ENCODE measurements at places on chromosomes 7 and 10.

- no peak for DNase-seq
These were observed 58.2 kb upstream of the ZRANB1 start for GRCh38 chr10:124883510-124884321.

- DNase-seq: no peak
These were observed 195.1 kb downstream of the INHBA start for GRCh38 chr7:41507686-41508268.

GRCh38 chr10:133292919-133293809 is 15.5 kb downstream of the TUBGCP2 start:
- DNase-seq: peak; percentile 98

- DNase-seq: no peak
These were observed 245.9 kb downstream of the SKAP2 start for GRCh38 chr7:26618449-26618848.

DNA sequence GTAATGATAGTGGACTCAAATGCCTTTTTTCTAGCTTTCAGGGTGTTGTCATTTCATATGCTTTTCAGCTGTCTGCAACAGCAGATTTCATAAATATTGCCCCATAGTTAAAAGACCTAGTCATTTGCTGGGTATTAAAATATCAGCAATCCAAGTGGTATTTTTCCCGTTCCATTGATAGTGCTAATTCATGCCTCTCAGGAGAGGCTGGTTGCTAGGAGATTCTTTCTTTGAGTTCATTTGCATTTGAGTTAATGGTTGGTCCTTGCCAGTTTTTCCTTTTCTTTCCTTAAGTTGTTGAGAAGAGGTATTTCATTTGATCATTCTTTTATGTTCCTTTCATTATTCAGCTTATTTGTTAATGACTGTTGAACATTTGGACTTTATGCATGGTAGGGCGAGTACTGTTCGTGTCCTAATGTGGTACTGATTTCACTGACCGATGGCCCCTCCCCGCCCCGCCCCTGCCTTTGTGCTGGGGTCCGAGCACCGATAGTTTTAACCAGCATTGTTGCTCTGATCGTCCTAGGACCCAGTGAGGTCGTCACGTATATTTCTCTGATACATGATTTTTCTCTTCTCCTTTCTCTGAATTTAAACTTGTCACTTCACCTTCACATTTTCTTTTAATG is 128.6 kb downstream of the CCNY start:
- DNase-seq: no peak

DNA sequence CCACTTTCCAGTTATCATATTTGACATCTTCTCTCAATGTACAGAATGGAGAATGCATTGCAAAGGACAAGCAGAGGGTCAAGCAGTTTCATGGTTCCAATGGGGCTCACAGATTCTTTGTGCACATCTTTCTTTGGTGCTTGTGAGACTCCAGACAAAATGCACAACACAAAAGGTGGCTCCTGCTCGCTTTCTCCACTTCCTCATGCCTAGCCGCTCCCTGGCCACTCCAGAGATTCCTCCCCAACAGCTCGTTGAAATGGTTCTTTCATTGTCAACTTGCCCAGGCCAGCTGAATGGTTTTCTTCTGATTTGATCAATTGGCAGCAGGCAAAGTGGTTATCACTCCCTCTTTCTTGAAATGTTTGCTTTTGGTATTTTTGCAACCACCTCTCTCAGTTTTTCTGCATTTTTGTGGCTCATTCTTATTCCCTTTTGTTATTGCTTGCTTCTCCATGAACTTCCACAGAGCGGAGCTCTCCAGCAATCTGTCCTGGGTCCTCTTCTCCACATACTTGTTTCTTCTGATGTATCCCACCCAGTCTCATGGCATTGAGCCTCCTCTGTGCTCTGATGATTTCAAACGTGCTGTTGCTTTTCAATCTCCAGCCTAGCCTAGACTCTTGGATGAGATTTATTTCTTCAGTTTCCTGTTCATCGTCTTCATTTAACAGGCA is 507.8 kb upstream of the MKI67 start:
- no peak for DNase-seq

DNA sequence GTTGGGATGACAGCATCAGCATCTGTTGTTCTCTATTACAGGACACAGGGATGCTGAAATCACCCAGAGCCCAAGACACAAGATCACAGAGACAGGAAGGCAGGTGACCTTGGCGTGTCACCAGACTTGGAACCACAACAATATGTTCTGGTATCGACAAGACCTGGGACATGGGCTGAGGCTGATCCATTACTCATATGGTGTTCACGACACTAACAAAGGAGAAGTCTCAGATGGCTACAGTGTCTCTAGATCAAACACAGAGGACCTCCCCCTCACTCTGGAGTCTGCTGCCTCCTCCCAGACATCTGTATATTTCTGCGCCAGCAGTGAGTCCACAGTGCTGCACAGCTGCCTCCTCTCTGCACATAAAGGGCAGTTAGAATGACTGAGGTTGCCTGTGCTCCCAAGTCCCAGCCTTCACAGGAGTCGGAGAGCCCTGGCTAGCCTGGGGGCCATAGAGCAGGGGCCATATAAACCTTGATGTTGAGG is 142.2 kb upstream of the PRSS58 start:
- no peak for DNase-seq

DNA sequence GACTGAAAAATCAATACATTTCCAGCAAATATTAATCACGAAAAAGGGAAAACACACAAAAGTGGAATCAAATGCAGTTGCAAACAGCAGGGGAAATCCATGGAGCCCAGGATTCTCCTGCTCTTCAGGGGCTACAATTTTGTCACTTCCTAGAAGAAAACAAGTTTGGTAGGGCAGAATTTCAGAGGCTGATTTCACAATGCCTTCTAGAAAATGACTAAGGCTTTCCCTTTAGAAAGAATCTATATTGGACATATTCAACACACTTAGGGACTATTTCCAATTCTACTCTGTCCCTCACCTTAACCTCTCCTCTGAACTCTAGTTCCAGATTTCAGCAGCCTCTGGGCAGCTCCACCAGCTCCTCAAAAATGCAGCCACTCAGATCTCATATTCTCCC is 111.3 kb downstream of the HECTD2 start:
- peak; percentile 55 for DNase-seq

DNA sequence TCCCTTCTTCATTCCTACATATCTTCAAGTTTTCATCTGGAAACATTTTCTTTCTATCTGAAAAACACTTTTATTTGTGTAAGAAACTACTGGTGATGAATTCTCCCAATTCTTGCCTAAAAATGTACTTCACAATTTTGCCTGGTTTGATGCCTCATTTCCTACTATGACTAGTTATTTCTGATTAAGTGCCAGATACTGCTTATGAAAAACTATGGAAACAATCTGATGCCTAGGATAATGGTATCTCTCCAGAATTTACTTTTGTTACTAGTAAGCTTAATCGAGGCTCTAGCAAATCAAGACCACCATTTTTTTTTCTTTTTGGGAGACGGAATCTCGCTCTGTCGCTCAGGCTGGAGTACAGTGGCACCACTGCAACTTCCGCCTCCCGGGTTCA is 31.3 kb downstream of the CACUL1 start:
- peak; percentile 60 for DNase-seq

- no peak for DNase-seq
These were observed 574.8 kb downstream of the ETV1 start for GRCh38 chr7:13414661-13415107.

Data from suppressor macrophage treated with lipopolysaccharide for 1 hour (primary cell).